ENCODE measurements at places on chromosomes 6 and 20.

DNA sequence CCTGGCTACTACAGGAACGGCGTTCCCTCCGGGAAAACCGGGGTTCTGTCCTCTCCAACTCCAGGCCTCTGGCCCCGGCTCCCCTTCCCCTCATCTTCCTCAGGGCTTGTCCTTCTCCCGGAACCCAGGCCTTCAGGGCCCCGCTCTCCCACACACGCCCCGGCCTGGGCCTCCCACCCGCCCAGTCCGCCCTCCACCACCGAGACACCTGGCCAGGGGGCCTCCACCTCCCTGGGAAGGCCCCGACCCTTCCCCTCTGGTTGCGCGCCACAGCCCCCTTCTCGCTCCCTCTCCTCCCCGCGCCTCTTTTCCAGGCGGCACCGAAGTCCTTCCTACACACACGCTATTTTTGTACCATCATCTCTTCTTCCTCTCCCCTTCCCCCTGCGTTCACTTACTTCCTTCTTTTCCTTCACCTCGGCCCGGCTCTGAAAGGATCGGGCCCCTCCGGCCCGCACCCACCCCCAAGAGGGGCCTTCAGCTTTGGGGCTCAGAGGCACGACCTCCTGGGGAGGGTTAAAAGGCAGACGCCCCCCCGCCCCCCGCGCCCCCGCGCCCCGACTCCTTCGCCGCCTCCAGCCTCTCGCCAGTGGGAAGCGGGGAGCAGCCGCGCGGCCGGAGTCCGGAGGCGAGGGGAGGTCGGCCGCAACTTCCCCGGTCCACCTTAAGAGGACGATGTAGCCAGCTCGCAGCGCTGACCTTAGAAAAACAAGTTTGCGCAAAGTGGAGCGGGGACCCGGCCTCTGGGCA, 1.3 kb upstream of the SIRPA start:
- no peak for DNase-seq

DNA sequence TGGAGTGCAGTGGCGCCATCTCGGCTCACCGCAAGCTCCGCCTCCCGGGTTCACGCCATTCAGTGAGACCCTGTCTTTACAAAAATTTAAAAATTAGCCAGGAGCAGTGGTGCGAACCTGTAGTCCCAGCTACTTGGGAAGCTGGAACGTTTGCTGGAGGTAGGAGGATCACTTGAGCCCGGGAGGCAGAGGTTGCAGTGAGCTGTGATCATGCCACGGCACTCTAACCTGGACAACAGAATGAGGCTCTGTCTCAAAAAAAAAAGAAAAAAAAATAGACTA, 5.7 kb upstream of the PARD6B start:
- DNase-seq = no peak

DNA sequence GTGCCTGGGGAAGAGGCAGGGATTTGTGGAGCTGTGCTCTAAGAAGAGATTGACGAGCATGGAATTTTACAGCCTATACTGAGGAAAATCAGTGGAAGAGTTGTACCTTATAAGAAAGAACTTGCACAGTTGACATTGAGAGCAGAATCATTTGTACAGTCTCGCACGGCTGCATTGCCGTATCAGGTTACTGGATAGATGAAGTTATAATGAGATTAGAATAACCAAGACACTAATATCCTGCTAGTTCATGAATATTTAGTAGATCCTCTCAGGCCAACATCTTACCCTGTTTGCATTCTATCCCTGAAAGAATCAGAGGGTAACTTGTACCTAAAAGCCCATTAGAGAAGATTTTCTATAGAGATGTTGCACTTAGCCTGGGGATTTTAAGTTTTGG, 447.1 kb downstream of the PREX1 start:
- DNase-seq = peak; percentile 65

DNA sequence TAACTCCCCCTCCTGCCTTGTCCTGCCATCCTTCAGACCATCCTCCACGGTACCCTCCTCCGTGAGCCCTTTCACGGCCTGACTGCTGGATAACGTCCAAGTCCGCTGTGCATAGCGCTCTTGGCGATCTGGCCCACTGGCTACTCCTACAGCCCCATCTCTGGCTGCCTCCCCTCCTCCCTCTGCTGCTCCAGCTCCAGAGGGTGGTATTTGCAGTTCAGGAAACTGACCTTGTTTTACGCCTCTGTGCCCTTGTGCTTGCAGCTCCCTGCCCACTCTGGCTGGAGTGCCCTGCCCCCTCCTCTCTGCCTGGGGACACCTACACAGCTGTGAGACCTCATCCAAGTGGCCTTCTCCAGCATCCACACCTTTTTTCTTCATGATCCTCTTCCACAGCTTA, 6.5 kb upstream of the RREB1 start:
- no peak for DNase-seq

- no peak for DNase-seq
Observed at GRCh38 chr6:105821027-105821426, 265.1 kb upstream of the PRDM1 start.

GRCh38 chr6:77403424-77403823, 59.9 kb downstream of the HTR1B start:
- DNase-seq = no peak

GRCh38 chr6:158223926-158224325, 55.8 kb downstream of the GTF2H5 start:
- no peak for DNase-seq

All from NCI-H82 (cell line).